ENCODE measurements at places on chromosomes 1 and 21.
A peak's percentile ranks its signal among the peaks of the same experiment; 100 is the strongest.

GRCh38 chr1:41498804-41499203 lies 14.3 kb upstream of the EDN2 start:
- DNase-seq: no peak

GRCh38 chr1:18913065-18913835 lies 10.9 kb upstream of the ALDH4A1 start:
- peak; percentile 61 for DNase-seq

GRCh38 chr1:211339631-211340041 lies 13.0 kb downstream of the TRAF5 start:
- DNase-seq: no peak

DNA sequence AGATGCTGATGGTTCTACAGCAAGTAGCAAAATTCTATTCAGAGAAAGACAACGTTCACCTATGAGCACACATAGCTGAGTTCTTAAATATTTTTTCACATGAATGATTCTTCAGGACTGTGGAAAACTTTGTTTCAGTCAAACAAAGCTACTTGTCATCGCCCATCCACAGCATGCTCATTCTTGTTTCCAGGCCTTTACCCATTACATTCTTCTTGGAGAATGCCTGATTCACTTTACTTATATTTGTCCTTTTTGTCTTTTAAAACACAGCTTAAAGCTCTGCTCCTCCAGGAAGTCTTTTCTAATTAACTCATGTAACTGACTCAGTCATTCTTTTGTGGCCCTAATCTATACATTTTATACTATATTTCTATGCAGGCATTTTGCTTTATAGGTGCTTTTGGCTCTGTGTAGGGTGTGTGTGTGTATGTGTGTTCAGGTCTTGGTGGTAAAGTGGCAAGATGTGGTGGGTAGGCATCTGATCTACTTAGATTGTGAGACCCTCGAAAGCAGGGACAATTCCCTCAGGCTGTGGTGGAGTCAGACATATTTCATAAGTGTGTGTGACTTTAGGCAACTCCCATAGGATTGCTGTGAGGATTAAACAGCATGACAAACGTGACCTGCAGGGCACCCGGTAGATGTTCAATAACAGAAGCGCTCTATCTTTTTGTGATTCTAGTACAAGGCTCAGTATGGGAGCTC lies 11.8 kb upstream of the MARK1 start:
- peak; percentile 23 for DNase-seq

- DNase-seq: no peak
Measured at GRCh38 chr21:46001821-46002681, 20.5 kb downstream of the COL6A1 start.

DNA sequence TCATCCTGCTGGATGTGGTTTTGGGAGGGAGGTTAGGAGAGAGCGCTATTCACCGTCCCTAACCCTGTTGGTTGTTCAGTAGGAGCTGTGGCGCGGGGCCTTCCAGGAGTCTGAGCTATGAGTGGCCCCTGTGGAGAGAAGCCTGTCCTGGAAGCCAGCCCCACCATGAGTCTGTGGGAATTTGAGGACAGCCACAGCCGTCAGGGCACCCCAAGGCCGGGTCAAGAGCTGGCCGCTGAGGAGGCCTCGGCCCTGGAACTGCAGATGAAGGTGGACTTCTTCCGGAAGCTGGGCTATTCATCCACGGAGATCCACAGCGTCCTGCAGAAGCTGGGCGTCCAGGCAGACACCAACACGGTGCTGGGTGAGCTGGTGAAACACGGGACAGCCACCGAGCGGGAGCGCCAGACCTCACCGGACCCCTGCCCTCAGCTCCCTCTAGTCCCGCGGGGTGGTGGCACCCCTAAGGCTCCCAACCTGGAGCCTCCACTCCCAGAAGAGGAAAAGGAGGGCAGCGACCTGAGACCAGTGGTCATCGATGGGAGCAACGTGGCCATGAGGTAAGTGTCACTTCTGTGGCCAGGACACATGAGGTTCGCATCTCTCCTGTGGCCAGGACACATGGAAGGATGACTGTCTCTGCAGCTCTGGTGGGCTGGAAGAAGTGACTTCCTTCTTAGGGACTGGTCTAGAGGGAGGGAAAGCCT lies 1.2 kb downstream of the ZC3H12A start:
- DNase-seq: peak; percentile 25

- peak; percentile 100 for DNase-seq
Measured at GRCh38 chr1:93701629-93702028, 20.0 kb upstream of the BCAR3 start.

DNA sequence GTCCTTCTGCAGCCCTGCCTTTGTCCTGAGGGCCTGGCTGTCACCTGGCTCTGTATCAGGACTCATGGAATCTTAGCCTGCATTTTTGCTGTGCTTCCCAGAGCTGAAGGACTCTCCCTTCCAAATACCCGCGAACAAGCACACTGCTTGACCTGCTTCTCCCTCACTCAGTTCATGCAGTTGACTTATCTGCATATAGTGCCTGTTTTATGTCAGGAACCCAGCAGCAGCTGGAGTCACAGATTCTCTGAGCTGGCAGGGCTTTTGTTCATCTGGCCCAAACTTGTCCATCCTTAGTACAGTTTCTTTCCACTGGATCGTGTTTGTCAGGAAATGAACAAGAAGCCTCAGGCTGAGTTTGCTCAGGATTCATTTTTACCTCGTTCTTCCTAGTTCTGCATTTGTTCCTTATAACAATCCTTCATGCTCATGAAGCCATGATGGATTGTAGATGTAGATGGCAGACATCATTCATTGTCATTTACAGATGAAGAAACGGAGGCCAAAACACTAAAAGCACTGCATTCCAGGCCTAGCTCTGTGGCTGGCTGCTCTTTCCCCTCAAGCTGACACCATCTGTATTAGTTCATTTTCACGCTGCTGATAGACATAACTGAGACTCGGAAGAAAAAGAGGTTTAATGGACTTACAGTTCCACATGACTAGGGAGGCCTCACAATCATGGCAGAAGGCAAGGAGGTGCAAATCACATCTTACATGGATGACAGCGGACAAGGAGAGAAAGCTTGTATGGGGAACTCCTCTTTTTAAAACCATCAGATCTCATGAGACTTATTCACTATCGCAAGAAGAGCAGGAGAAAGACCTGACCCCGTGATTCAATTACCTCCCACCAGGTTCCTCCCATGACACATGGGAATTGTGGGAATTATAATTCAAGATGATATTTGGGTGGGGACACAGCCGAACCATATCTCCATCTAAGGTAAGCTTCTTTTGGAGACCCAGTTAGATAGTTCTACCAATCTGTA lies 150.9 kb downstream of the HIVEP3 start:
- no peak for DNase-seq

GRCh38 chr1:184970691-184971161 lies 3.6 kb downstream of the NIBAN1 start:
- no peak for DNase-seq

GRCh38 chr1:237384213-237384612 lies 342.2 kb downstream of the RYR2 start:
- no peak for DNase-seq

GRCh38 chr1:220652995-220653394 lies 37.2 kb upstream of the C1orf115 start:
- DNase-seq: no peak

GRCh38 chr1:222465211-222466041 lies 82.5 kb downstream of the HHIPL2 start:
- DNase-seq: peak; percentile 90

GRCh38 chr1:239185245-239185619 lies 201.1 kb upstream of the CHRM3 start:
- DNase-seq: no peak

- DNase-seq: no peak
Measured at GRCh38 chr1:28193701-28194161, 17.2 kb upstream of the PTAFR start.
